Bronchial epithelial cell (primary cell): ENCODE measurements at places on chromosomes 16 and 17. TPM values are rescaled to one million over a fixed set of nuclear protein-coding genes. Genes with fewer than 3 reads are reported as not detected.

The ITGAL gene
- total RNA-seq, result not detected in 2 replicates

The MCRIP1 gene
- 25.8 and 32.6 TPM in 2 replicates for total RNA-seq

The KRTAP9-3 gene
- total RNA-seq, result not detected in 2 replicates

The KRTAP3-1 gene
- total RNA-seq, result not detected in 2 replicates

The RMI2 gene
- total RNA-seq, result 2.6 and 3.8 TPM in 2 replicates

The RCVRN gene
- not detected in 2 replicates for total RNA-seq

The INTS2 gene
- 16.8 and 17.1 TPM in 2 replicates for total RNA-seq

The DCTN5 gene
- 47.0 and 51.6 TPM in 2 replicates for total RNA-seq

The NKIRAS2 gene
- 13.7 and 31.1 TPM in 2 replicates for total RNA-seq

The GRB7 gene
- 9.0 and 14.0 TPM in 2 replicates for total RNA-seq

The SMYD4 gene
- 7.9 and 10.4 TPM in 2 replicates for total RNA-seq

The FBXO47 gene
- total RNA-seq, result under 0.01 TPM in 1 of 2 replicates, not detected in the other

The TBCD gene
- total RNA-seq, result 22.6 and 23.3 TPM in 2 replicates

The CCL2 gene
- total RNA-seq, result not detected in 2 replicates

The LITAFD gene
- not detected in 2 replicates for total RNA-seq

The SLC5A2 gene
- under 0.01 TPM in 1 of 2 replicates, not detected in the other for total RNA-seq

The KSR1 gene
- total RNA-seq, result 0.53 and 7.4 TPM in 2 replicates

The OR1F1 gene
- total RNA-seq, result not detected in 2 replicates

The TEPSIN gene
- 5.8 and 7.8 TPM in 2 replicates for total RNA-seq

The CCDC92B gene
- total RNA-seq, result not detected in 2 replicates

The GPR179 gene
- under 0.01 TPM in 2 replicates for total RNA-seq

The GSG1L2 gene
- not detected in 2 replicates for total RNA-seq

The MT4 gene
- not detected in 2 replicates for total RNA-seq

The TMEM170A gene
- 28.2 and 33.2 TPM in 2 replicates for total RNA-seq

The DBNDD1 gene
- total RNA-seq, result 1.3 and 5.6 TPM in 2 replicates

The CCL16 gene
- not detected in 2 replicates for total RNA-seq

The RGS11 gene
- total RNA-seq, result 0.26 TPM in 1 of 2 replicates, not detected in the other

The SPNS2 gene
- total RNA-seq, result 3.9 and 22.8 TPM in 2 replicates

The TEX19 gene
- not detected in 2 replicates for total RNA-seq

The HAPSTR1 gene
- 66.1 and 91.0 TPM in 2 replicates for total RNA-seq

The KRTAP9-4 gene
- total RNA-seq, result not detected in 2 replicates

The CCDC78 gene
- total RNA-seq, result 0.90 and 1.6 TPM in 2 replicates

The MRPS7 gene
- total RNA-seq, result 83.3 and 83.5 TPM in 2 replicates

The NUP88 gene
- total RNA-seq, result 82.1 and 93.2 TPM in 2 replicates

The ANKRD40CL gene
- total RNA-seq, result not detected in 2 replicates

The ZNF287 gene
- 2.7 and 3.4 TPM in 2 replicates for total RNA-seq

The CNTD1 gene
- not detected in 2 replicates for total RNA-seq

The FOXO3B gene
- 0.64 and 2.1 TPM in 2 replicates for total RNA-seq

The ENPP7 gene
- not detected in 2 replicates for total RNA-seq

The CD19 gene
- total RNA-seq, result not detected in 2 replicates

The CHST6 gene
- 1.3 and 6.4 TPM in 2 replicates for total RNA-seq

The EMP2 gene
- total RNA-seq, result 15.5 and 24.6 TPM in 2 replicates

The RASL10B gene
- 0.51 and 0.53 TPM in 2 replicates for total RNA-seq

The CPNE7 gene
- total RNA-seq, result 0.38 and 1.1 TPM in 2 replicates

The GPRC5B gene
- total RNA-seq, result under 0.01 TPM in 2 replicates

The SDR42E2 gene
- total RNA-seq, result not detected in 2 replicates

The NOXO1 gene
- 1.6 and 2.0 TPM in 2 replicates for total RNA-seq
